ENCODE measurements at places on chromosomes 1 and 21.
A peak's percentile ranks its signal among the peaks of the same experiment; 100 is the strongest.

- DNase-seq: peak; percentile 87
Observed at GRCh38 chr1:246875041-246876026, 56.4 kb downstream of the AHCTF1 start.

DNA sequence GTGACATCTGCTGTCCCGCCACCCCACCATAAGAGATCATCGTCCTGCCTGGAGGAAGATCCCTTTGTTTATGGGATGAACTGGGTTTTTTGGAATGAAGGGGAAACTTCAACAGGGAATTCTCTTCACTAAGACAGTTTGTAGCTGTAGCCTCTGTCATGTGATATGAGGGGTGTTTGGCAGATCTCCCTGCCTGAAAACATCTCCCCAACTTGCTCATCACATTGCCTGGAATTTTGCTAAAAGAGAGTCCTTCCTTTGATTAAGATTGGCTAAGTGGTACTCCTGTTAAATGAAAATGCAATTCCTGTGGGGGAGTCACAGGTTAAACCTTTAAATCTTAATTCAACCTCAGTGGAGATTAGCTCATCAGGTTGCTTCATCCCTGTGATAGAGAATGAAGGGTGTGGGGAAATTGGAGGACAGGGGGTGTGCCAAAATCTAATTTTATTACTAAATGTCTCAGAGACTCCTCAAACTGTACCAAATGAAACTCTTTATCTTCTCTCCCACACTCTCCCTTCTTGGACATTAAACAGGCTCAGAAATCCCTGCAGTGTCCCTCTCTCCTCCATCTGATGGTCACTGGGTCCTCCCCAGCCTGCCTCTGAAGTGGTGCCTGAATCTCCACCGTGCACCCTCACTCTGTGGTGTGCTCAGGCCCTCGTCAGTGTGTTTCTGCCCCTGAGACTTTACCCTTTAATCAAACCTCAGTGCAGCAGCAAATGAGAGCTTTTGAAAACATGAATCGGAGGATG is 54.8 kb downstream of the IER5 start:
- DNase-seq: no peak

- DNase-seq: no peak
Observed at GRCh38 chr21:26544201-26544775, 28.8 kb downstream of the CYYR1 start.

- DNase-seq: no peak
Observed at GRCh38 chr21:42735944-42736343, 82.5 kb downstream of the PDE9A start.

GRCh38 chr1:19858893-19859292 is 23.3 kb upstream of the OTUD3 start:
- no peak for DNase-seq
